ENCODE measurements at places on chromosomes 5 and 9.

DNA sequence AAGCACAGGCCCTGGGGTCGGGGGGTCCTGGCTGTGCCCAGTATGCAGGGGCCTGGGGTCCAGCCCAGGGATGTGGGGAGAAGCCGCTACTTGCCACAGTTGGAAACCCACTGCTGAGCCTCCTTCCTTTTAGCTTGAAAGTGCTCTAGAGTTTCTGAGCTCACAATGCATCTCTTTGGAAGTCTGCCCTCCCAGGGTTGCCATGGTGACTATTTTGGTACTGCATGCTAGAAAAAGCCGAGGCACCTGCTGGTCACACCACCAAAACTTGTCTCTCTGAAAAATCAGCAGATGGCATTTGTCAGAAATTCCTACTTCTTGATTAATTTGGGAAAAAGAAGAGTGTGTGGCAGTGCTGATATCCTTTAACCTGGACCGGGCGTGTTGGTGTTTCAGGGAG lies 151.8 kb downstream of the SEC61B start:
- no peak for DNase-seq

- no peak for DNase-seq
Observed at GRCh38 chr5:84518370-84518769, 133.7 kb upstream of the EDIL3 start.

GRCh38 chr5:6632324-6632887 lies 438 bp downstream of the NSUN2 start:
- no peak for DNase-seq

- no peak for DNase-seq
Observed at GRCh38 chr5:125267636-125268248, 521.3 kb upstream of the ZNF608 start.

GRCh38 chr5:81825237-81825636 lies 74.3 kb upstream of the SSBP2 start:
- no peak for DNase-seq

All from iPS-NIHi11 (cell line).